ENCODE measurements at places on chromosomes 2 and 18.

- no peak for DNase-seq
Measured at GRCh38 chr2:161233858-161234431, 73.7 kb downstream of the TANK start.

- DNase-seq: no peak
Measured at GRCh38 chr2:241499146-241499965, 9.0 kb downstream of the STK25 start.

- DNase-seq: no peak
Measured at GRCh38 chr18:21900605-21901352, 160.2 kb downstream of the MIB1 start.

GRCh38 chr2:103002954-103003353, 241.1 kb downstream of the TMEM182 start:
- DNase-seq: no peak

DNA sequence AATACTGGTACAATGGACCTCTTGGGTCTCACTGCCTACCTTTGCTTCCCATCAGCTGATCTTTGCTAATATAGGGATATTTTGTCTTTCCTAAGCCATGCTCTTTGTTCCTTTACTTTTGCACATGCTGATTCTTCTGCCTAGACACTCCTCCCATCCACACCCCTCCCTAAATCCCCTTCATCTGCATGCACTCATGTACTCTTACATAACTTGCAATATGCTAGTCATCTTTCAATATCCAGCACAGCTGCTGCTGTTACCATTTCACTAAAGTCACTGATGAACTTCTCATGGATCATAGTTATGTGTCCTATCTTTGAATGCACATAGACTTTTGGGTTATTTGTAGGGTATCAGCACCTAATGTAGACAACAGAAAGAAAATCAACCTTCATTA, 18.5 kb upstream of the DTNA start:
- no peak for DNase-seq

- DNase-seq: peak; percentile 74
Measured at GRCh38 chr2:68726608-68727367, 7.8 kb upstream of the ARHGAP25 start.

DNA sequence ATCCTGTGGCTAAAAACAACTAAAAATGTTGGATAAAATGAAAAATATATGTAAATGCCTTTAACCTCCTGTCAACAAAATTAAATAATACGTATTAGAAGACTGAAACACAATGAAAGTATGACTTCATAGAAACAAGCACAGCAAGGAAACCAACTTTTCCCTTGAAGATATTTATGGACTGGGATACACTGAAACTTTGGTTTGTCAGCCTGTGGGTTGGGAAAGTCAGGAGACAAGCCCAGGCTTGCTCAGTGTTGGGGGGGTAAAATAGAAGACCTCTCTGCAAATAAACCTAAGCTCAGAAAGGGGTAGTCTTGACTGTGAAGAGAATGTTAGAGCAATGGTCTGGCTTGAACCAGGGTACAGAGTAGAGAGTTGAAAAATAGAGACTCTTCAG, 454.5 kb downstream of the FBXO15 start:
- DNase-seq: no peak

DNA sequence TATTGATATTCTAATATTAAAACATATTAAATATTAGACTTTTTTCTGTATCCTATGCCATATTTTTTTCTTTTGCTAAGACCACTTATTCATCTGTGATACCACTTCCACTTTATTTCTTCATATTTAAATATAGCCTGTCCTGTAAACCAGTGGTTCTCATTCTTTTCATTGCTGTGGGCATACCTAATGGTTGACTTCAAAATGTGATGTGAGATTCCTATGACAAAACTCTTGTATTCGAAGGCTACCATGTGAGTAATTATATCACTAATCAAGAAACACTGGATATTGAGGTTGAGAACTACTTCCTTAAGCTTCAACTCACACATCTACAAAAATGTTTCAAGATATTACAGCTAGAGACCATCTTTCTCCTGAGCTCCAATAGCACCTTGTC, 3.6 kb downstream of the SCRN3 start:
- DNase-seq: no peak

DNA sequence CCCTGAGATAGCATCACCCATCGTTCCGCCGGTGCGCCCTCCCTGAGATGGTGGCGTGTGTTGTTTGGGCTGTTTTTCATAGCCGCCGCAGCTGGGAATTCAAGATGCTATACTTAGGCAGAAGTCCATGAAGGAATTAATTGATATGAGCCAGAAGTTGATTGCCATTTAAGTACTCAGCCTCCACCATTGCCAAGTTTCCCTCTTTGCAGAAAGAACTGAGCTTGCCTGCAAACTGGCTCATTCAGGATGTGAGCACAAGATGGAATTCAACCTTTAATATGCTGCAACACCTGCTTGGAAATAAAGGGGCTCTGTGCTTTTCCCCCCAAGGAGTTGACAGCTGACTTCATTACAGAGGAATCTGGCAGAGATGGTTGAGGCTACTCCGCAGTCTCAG, 295.5 kb downstream of the ZNF521 start:
- DNase-seq: no peak

DNA sequence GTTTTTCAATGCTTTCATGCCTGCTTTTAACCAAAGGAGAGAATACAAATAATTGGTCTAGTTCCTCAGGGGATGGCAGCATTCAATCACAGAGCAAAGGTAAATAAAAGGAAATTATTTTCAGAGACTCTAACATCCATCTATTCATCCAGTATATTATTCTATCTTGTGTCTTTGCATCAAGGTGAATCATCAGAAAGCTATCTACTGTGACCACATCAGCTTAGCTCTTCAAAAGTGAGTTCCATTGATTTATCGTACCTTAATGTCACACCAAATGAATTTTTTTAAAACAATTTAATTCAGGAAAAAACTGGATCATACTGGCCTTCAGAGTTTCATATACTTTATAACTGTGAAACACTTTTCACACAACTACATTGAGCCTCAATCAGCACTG, 66.1 kb downstream of the CHN1 start:
- DNase-seq: no peak

Measured in activated CD4-positive, alpha-beta T cell treated with anti-CD3 and anti-CD28 coated beads, Interleukin-2, amount 50 U/mL, for 4 hours (primary cell).